ENCODE measurements at places on chromosomes 1 and 21.
A peak's percentile ranks its signal among the peaks of the same experiment; 100 is the strongest.

DNA sequence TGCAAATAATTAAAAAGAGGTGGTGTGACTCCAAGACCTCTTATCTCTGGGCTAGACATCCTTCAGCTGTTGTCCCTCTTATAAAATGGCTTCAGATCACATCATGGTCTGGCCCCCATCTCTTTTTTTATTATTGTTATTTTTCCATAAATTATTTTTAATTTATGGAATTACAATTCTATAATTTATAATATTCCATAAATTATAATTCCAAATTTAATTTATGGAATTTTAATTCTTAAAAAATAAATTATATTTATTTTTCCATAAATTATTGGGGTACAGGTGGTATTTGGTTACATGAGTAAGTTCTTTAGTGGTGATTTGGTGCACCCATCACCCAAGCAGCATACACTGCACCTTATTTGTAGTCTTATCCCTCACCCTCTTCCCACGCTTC is 65.9 kb upstream of the GJA5 start:
- no peak for DNase-seq

- no peak for DNase-seq
Observed at GRCh38 chr21:14825514-14825974, 239.3 kb downstream of the NRIP1 start.

DNA sequence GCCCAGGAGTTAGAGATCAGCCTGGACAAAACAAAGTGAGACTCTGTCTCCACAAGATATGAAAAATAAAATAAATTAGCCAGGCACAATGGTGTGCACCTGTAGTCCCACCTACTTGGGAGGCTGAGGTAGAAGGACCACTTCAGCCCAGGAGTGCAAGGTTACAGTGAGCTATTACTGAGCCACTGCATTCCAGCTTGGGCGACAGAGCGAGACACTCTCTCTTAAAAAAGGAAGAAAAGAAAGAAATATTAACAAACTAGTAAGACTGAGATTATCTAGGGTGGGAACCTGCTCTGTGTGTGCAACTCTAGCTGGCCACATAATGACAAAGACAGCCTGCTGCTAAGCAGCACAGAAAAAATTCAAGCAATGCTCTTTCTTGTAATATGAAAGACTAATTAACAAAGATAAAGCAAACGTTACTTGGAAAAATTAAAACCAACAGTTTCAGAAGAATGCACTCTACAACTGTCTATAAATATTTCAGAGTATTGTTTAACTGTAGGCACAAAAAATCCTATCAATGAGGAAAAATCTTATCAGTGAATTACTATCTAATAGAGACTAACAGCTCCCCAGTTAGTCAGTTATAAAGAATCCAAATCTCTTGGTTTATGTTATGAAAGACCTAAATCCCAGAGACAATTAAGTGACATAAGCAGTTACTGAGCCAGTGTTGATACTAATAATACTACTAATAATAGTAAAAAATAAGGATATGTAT is 74.5 kb downstream of the ENAH start:
- no peak for DNase-seq

- no peak for DNase-seq
Observed at GRCh38 chr1:186854102-186854501, 25.4 kb downstream of the PLA2G4A start.

GRCh38 chr1:106897976-106898375 is 158.5 kb upstream of the PRMT6 start:
- no peak for DNase-seq

DNA sequence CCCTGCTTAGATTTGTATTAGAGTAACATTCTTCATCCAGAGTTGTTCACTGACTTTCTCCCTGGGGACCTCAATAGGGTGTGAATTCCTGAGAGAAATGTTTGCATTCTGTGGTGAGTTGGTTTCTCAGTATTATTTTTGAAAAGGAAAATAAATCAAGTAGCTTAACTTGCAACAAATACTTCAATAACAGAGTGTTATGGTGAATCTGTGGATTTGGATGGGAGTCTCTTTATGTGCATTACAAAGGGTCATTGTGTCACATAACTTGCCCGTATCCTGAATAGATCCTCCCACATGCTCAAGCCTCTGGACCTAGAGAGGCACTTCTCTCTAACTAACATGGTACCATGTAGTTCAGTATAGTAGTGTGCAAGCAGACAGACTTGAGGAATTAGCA is 68.4 kb upstream of the IPO9 start:
- DNase-seq: no peak

DNA sequence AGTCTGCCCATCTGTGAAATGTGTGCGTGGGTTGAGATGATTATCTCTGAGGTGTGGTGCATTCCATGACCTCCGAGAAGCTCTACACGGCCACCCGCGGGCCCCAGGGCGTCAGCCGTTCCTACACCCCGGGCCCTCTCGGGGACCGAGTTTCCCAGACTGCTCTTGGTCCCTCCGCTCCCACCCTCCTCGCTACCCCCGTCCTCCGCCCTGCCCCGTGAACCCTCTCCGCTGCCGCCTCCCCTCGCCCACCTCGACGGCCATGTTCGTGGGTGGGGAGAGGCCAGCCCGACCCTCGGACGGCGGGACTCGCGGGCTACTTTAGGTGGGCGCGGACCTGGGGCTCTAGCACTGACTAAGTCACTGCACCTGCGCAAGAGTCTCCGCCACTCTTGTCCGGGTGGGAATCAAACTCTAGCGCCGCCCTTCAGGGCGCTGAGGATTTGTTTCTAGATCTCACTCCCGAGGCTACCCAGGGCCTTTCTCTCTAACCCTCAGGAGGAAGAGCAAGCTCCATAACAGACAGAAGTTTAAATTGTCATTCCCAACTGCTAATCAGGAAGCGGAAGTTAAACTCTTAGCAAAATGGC is 47.7 kb upstream of the VWA5B1 start:
- DNase-seq: no peak

- DNase-seq: no peak
Observed at GRCh38 chr1:87904651-87905050, 576.0 kb downstream of the LMO4 start.

DNA sequence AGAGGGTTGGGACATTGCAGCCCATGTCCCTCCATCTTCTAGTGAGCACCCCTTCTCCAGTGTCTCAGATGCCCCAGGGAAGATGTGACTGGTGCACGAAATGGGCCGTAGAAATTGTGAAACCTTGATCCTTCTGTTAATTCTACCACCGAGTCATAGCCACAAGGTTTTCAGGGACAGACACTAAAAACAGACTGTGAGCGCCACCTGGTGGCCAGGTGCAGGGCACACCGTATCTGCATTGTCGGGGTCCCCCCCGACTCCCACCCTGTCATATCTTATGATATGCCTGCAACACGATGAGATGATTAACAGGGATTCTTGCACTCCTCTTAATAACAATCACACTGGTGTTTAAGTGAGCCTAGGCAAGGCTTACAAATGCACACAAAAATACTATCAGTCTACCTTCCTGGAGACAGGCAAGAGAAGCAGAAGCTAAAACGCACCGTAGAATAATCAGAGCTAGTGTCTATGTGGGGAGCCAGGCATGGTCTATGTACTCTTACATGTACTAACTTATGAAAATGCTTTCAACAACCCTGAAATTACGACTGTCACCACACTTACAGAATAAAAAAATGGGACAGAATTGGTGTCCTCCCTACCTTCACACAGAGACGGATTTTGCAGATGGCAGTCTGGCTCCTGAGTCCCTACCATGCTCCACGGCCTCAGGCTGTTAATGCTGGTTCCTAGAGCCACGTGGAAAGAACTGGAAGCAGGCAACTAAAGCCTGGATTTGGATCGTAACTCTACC is 57.9 kb downstream of the FHAD1 start:
- peak; percentile 52 for DNase-seq

DNA sequence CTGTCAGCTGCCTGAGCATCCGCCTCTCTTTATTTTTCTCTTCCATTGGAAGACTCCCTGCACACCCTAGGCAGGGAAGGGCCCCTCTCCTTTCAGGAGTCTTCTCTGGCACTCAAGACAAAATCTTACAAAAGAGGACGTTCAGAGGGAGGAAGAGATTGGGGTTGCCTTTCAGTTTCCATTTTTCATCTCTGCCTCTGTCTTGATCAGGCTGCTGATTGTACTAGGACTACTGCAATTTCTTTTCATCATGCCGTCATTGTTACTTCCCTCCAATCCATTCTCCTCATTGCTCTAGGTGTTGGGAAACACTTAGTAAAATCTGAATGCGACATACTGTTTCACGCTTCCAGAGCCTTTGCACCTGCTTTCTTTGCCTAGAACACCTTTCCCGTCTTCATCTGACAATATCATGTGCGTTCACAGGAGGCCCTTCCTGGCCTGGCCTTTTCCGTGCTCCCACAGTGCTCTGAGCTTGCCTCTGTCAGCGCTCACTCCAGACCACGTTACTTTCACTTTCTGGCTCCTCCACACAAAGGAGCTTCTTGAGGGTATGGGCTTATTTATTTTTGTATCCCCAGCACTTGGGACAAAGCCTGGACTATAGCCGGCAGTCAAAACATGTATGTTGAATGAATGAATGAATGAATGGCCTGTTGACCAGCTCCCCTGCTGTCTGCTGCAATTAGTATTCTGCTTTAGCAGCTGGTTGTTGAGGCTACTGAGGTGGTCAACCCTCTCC is 10.9 kb downstream of the LRRC71 start:
- DNase-seq: no peak

- no peak for DNase-seq
Observed at GRCh38 chr1:3743421-3743820, 8.8 kb upstream of the CCDC27 start.

GRCh38 chr1:77900687-77901293 is 12.4 kb downstream of the NEXN start:
- DNase-seq: peak; percentile 36

GRCh38 chr1:182617734-182618351 is 13.7 kb upstream of the RGS16 start:
- peak; percentile 34 for DNase-seq

DNA sequence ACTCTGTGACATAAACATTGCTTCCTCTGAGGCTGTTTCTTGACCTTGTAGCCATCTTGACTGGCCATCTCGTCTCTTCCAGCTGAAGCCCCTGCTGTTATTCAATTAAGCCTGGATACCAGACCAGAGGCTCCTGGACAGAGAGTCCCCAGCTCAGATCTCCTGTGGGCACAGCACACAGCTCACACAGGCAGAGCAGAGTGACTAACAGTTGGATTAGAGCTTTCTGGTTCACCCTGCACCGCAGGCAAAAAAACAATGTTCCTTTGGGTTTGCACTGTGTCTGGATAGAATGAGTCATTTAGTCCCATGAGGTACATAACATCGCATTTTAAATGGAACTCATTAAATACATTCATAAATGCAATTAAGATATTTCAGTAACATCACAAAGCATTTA is 33.4 kb upstream of the USH2A start:
- DNase-seq: no peak

- no peak for DNase-seq
Observed at GRCh38 chr1:175188936-175189335, 3.6 kb downstream of the KIAA0040 start.

- DNase-seq: no peak
Observed at GRCh38 chr1:101833312-101833711, 163.4 kb downstream of the OLFM3 start.

- DNase-seq: no peak
Observed at GRCh38 chr1:14976256-14976655, 177.3 kb upstream of the TMEM51 start.

DNA sequence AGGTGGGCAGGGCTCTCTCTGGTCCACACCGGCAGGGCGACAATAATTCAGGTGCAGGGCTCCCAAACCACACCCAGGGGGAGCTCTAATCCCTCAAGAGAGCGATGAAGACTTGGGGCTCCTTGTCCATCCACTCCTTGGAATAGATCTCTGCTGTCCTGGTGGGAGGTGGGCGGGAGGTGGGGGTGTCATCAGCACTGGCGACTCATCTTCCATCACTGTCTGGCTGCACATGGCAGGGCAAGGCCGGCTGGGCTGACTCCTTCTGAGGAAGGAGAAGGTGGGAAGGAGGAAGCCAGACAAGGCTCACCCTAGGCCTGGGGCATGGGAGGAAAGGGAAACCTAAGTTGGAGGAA is 29.3 kb downstream of the TNNT2 start:
- DNase-seq: peak; percentile 32

DNA sequence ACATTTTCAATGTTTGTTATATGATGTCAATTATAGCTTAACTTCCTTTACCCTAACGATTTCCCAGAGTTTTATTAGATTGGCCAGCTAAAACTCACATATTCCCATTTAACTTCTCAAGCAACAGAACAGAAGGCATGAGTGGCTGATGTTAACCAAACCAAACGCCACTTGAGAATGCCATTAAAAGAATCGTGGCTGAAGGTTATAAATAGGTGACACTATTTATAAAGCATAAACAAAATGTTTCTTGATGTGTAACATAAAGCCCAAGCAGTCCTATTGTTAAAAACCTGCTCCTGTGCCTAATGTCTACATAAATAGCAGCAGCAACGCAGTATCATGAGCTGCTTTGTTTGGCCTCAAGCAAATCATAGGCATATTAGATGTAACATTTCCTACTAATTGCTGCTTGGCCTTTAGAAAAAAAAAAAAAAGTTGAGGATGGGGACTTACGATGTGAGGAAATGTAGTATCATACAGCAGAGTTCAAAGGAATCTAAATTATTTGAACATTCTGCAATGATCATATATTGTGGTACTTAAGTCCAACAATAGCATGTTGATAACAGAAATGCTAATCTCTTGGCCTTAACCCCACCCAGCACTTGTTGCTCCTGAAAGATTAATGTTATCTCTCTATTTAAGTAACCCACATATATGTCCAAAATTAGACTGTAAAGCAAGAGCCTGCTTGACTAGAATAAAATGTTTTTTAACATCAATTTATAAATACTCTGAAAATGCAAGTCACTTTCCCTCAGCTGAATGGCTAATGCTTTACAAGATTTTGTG is 106.0 kb downstream of the ESRRG start:
- no peak for DNase-seq

DNA sequence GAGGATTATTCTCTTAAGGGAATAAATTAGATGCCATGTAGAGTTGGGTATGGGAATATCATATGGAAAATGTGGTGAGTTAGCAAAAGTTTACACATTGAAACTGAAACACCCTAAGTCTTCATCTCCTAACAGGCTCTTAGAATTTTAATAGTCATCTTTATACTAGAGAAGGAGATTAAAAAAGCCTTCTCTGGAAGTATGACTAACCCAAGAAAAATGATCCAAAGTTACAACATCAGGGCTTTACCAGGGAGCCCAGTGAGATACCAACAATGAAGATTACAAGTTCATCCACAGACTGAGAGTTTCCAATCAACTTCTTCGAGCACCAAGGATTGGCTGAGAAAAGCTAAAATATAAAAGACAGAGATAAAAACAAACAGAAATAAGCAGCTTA is 70.0 kb upstream of the KIAA0040 start:
- no peak for DNase-seq
